ENCODE measurements at places on chromosomes 6 and 20.

DNA sequence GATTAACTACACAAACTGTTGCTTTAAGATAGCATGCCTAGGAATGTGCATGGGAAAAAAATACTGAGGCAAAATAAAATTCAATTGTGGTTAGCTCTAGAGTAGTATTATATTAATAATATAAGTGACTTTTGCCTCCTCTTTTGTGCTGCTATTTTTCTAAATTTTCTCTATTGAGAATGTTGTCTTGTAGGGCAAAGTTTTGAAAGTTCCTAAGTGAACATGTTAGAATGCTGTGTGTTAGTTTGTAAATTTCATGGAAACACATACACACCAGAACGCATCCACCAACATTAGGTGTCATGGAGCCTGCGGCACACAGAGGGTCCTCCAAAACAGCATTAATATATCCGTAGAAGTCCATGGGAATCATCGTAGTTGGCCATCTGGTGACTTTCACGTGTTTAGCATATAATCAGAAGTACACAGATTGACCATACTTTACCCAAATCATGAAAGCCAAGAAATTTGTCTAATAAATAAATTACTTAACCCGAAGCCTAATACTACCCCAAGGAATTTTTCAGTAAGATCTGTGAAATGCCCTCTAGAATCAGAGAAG lies 25.6 kb downstream of the ARHGAP18 start:
- DNase-seq, result no peak

- DNase-seq, result no peak
Observed at GRCh38 chr6:6905961-6906518, 201.7 kb upstream of the RREB1 start.

DNA sequence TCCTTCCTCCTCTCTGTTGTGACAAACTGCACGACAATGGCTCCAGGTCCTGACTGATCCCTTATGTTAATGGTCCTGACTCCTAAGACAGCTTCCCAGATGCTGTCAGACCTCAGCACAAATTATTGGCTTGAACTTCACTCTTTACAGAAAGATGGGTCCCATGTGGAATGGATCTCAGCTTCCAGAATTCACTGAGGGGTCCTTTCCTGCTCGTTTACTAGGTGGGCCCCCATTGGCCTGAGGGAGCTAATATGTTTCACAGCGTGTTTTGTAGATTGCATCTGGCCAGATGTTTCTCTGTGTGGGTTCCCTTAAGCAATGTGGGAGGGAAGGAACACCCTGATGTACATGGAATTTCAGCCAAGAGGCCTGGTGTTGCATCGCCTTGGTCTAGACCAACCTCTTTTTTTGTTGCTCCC lies 826.6 kb downstream of the MAFB start:
- no peak for DNase-seq

- DNase-seq, result no peak
Observed at GRCh38 chr20:9036593-9036992, 32.3 kb upstream of the PLCB4 start.

DNA sequence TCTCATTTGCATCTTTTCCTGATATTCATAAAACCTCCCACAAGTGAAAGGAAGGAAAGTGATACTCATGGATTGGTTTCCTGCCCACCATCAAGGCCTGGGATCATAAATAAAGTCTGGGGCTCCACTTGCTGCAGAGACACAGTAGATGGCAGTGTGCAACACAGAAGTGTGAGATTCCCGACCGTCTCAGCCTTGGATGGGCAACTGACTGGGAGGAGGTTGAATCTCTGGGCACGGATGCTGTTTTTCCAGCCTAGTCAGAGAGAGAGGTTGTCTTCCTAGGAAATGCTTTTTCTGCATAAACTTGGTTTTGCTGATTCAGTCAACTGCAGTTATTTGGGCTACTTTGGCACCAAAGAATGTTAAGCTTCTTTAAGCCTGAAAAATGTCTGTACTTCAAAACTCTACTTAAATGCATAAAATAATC lies 9.9 kb upstream of the RFPL4B start:
- DNase-seq, result peak; percentile 61

GRCh38 chr6:32973144-32974015 lies 5.0 kb downstream of the BRD2 start:
- peak; percentile 40 for DNase-seq

DNA sequence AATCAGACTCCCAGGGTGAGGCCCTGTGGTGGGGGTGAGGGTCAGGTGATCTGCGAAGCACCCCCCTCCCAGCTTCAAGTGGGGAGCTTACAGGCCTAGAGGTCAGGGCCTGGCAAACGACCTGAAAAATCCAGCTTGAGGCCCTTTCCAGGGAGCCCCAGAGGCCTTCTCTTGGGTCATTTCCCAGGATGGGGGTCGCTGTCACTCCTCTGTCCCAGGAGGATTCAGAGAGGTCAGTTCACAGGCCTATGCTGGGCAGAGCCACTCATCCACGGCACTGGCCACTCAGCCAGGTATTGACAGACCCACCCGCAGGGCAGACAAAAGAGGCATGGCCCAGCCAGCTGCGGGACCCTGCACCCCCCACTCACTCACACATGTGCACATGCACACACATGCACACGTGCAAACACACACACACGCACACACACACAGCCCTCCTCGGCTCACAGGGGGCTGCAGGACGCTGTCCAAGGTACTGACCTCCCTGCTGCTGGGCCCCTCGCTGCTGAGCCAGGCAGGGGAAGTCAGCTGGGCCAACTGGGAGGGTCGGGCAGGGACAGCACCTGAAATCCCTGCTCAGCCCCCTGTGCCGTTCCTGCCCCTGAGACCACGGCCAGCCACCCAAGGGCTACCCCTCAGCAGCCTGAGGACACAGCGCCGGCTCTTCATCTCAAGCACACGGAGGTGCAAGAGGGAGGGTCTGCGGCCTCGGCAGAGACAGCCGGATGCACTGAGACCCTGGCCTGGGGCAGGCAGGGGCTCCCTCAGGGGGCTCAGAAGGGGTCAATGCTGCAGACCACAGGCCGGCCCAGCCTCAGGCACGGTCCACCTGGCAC lies 113.8 kb downstream of the TAF4 start:
- no peak for DNase-seq

DNA sequence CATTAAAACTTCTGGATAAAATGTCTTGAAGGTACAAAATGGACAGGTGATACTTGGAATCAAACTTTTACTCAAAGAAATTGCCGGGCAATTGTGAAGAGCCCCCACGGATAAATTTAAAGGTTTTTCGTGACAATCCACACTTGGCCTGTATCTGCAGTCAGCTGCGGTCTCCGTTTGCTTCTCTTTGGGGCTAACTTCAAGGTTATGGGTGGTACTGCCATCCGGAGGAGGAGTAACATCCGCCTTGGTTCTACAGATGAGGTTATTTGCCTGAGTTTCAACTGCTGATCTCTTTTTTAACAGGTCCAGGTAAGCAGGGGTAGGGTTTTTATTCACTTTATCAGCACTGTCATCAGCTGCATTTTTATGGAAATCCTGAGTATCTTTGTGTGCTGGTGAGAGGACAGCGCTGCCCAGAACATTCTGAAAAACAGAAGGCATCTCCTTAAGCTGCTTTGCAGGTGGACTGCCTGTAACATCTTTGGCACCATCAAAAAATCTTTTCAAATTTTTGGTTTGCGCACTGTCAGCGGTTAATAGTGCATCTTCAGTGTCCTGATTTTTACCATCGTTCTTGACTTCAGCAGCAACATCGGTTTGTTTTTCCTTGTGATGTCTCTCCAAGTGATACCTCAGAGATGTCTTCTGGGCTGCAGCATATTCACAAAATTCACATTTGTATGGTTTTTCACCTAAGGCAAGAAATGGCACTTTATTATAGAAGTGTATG lies 16.9 kb downstream of the ZNF217 start:
- no peak for DNase-seq

- no peak for DNase-seq
Observed at GRCh38 chr6:167119670-167120582, 3.0 kb upstream of the CCR6 start.

DNA sequence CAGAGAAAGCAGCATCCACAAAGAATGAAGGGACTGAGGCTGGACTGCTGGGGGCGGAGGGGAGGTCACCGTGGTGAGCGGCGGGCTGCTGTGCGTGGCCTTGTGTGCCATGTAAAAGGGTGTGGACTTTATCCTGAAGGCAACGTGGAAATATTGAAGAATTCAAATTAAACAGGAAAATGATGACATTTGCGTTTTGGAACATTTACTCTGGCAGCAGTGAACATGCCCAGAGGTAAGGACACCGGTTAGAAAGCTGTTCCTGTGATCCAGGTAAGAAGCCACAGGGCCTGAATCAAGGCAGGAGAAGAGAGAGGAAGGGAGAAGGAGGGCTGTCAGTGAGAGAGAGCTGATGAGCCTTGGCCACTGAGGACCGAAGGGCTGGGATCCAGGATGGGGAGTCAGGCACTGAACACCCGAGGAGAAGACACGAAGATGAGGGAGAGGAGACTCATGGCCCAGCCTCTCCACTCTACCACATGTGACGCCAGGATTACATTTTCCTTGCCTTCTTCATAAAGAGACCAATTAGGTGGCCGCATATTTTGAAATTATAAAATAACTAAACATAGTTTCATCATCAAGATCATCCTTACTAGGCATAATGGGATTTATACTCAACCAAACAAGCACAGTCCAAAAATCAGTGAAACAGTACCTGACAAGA lies 58.4 kb downstream of the TRAM2 start:
- DNase-seq, result no peak

- no peak for DNase-seq
Observed at GRCh38 chr6:105797983-105798453, 288.1 kb upstream of the PRDM1 start.

- DNase-seq, result peak; percentile 58
Observed at GRCh38 chr20:40630713-40631112, 58.3 kb downstream of the MAFB start.

DNA sequence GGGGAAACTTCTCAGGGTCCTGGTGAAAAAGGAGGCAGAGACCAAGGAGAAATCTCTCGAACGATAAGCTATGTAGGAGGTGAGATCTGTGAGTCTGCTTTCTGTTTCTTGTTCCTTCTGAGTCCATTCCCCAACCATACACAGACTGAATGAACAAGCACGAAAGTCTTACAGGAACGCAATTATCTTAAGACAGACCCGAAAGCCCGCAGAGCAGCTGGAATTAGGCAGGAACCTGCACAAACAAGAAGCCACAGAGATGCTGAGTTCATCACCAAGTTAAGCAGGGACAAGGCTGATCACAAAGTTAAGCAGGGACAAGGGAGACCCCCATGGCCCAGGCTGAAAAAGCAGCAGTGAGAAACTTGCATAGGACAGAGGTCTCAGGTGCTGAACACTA lies 21.4 kb upstream of the NELFCD start:
- DNase-seq, result no peak

DNA sequence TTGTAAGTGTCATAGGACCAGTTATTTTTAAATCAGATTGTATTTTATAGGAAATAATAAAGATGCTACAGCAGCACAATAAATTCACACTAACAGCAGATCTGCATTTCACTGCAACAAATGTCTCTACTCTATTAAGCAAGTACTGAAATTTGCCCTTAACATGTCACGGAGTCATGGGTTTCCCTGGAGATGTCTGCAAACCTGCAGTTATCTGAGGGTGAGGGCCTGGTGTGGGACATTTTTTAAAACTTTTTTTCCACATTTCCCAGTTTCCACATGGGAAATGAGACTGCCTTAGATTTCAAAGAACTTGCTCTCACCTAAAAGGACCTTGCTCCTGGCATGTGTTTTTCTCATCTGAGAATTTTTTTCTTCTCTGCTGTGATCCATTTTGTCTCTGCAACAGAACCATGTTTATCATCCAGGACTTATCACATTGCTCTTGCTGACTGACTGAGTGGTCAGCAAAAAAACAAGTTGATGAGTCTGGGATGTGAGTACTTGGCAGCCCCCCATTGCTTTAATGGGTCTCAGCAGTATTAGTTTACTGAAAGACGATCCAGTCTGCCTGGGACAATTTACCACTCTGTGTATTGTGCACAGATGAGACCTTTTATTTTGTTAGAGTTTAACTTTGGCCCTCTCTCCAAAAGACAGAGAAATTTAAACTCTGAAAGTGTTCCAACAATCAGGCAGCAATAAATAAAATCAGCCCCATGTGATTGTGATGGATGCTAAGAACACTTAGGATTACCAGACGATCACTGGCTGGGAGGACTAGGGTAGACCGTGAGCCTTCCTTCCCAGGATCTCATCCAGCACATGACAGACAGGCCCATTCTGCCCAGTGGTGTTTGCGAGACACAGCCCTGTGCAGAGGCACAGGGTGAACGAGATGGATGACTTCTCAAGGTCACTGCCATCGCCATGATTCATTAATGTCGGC lies 268.8 kb downstream of the BTBD9 start:
- DNase-seq, result no peak

- DNase-seq, result no peak
Observed at GRCh38 chr20:61436667-61437279, 184.7 kb downstream of the CDH4 start.

- DNase-seq, result no peak
Observed at GRCh38 chr6:52305948-52306767, 21.6 kb upstream of the MCM3 start.

DNA sequence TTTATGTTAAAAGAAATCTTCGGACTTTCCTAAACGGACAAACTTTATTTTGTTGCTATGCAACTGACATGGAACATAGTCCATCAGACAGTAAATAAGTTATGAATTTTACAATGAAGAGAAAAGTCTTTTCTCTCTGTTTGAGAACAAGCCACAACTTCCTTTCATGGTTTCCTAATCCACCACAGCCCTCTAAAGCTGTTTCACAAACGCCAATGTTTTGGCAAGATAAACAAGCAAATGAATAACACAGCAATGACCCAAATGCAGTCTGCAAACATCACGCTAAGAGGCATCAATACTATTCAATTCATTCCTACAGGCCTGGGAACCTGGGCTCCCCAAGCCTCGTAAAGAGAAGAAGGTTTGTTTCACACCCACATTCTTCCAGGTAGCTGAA lies 60.4 kb downstream of the HAO1 start:
- no peak for DNase-seq

DNA sequence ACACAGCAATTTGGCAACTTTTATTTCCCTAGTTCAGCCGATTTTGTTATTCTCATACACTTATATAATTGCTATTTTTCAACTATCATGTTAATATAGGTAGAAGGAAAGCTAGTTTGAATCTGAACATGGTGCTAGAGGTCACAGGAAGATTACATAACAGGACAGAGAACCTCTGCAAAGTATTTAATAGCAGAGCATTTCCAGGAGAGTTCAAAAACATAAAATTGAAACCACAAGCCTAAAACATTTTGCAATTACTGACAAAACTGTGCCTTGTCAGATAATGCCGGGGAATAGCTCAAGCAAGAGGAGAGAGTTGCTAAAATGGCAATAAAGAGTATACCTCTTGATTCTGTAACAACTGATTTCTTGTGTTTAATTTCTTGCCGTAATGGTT lies 70.8 kb downstream of the TFAP2B start:
- DNase-seq, result no peak
